T-helper 17 cell (primary cell): ENCODE measurements at places on chromosomes 5 and 9. TPM values are rescaled to one million over a fixed set of nuclear protein-coding genes. Genes with fewer than 3 reads are reported as not detected.

- no peak for DNase-seq
Measured at GRCh38 chr5:50807661-50808060, 141.2 kb downstream of the PARP8 start.

DNA sequence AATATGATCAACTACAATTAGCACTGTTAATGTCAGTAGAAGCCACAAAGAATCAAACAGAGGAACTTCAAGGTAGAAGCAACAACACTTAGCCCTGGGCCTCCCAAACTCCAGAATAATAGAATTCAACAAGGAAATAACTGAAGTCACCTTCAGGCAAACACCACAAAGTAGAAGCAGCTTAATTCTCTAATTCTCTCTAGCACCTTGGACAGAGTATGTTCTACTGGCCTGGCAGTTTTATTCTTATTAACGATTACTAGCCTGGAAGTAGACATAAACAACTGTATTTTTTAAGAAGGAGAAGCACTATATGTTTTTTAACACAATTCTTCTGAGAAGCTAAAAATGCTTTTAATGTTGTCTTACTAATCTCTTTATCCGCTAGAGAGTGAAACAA is 911.9 kb downstream of the DTWD2 start:
- no peak for DNase-seq

DNA sequence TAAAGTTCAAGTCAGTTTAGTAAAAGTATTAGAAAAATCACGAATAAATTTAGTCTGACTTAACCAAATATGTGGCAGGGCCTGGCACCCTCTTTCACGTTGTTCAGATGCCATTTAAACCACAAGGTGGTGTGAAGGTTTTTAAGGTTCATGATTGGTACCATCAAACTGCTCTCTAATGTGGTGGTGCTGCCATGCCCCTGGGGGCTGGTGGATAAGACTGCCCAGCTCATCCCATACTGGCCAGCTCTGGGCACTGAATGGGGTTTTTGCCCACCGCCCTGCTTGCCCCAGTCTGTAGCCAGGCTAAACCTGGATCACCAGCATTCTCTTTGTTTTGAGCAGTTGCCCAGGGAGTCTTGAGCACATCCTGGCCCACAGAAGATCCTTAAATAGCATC is 159.3 kb downstream of the GABBR2 start:
- DNase-seq: no peak

DNA sequence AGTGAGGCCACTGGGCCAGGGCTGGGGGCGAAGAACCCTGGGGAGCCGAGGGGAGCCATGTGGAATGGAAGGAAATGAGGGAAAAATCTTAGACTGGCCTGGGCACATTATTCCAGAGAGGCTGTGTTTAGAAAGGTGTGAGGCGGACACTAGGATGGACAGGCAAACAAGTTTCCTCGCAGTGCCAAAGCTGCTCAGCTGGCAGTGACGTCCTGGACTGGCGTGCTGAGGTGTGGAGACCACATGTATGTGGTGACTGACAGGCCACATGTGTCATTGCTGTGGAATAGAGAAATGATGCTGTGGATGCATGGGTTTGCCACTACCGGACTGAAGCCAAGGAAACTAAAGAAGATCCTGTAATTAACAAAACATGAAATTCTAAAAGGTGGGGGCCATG is 42.6 kb downstream of the RASEF start:
- DNase-seq: no peak

DNA sequence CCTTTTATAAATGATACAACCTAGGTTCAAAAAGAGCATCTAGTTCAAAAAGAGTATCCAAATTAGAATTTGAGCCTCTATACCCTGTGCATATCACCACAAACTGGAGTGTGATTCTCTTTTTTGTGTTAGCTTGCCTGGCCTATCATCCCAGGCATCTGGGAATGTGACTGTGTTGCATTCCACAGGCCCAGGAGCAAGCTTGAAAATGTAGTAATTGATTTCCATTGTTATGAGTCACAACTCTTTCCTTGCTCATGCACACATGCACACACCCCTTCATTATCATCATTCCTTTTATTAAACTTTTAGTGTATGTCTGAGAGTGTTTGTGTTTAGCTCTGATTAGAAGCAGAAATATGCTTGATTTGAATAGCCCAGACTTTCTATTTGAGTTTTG is 75.2 kb downstream of the FCHO2 start:
- DNase-seq: no peak

DNA sequence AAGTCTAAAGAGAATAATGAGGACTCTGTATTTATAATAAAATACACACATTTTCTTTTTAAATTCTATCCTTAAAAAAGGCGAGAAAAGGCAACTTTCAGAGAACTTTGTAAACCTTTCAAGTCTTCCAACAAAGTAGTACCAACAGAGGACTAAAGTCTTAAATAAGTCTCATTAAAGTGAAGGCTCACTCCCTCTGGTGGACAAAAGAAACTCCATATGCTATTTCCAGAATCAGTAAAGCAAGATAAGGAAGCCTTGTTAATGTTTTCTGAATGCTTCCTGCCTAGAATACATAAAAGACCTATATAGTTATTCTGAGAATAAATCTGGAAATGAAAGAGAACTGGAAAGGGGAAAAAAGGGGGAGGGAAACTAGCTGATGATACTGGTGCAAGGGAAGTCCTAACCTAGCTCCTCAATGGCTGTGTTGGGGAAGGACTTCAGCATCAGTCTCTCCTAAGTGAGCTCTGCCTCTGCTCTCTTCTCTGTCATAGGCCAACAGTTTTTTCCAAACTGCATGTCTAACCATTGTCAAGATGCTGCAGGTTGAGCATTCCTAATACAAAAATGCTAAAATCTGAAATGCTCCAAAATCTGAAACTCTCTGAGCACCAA is 7.2 kb downstream of the HMGCS1 start:
- no peak for DNase-seq

DNA sequence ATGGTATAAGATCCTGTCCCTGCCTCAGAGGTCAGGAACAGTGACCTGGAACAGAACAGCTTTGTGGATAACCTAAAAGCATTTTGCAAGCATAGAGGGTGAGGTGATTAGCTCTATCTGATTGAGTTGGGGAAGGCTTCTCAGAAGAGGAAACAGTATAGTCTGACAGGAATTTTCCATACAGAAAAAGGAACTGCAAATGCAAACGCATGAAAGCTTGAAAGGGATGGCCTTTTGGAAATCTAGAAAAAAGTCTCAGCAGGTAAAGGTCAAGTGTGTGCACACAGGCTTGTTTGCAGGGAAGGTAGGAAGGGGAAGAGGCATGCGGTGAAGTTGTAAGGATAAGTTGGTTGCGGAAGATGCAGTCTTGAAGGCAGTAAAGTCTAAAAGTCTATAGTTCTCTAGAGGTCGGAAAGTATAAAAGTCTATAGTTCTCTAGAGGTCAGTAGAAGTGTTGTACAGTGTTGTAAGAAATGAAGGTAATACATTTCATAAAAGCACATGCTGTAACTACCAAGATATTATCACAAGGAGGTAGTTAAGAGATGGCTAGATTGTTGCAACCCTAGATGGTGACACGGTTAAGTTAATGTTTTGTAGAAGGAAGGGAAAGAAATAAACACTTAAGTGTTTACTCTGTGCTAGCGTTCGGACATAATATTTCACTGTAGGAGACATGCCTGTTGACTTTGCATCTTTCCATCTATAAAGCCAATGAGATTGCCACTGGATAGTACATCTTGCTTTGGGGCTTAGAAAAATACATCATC is 16.7 kb upstream of the HSPB3 start:
- DNase-seq: no peak

- DNase-seq: no peak
Measured at GRCh38 chr9:27365707-27366376, 68.9 kb upstream of the EQTN start.

GRCh38 chr9:36092509-36093215 is 43.9 kb upstream of the GLIPR2 start:
- DNase-seq: no peak

DNA sequence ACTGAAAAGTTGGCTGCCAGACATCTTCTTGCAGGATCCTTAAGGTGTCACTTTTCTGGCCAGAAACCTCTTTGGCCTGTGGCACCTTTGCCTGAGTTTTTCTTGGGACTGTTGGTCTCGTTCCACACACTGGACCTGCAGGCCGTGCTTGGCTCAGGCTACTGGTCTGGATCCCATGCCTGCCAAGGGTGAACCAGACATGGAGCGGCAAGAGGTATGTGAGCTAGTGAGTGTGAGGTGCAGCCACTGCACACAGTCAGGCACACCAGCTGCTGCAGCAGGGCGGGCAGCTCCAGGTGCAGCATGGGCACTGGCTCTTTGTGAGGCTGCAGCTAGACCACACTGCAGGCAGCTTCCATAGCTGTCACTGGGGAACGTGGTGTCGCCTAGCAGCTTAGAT is 47.9 kb downstream of the NDUFAF2 start:
- DNase-seq: no peak

DNA sequence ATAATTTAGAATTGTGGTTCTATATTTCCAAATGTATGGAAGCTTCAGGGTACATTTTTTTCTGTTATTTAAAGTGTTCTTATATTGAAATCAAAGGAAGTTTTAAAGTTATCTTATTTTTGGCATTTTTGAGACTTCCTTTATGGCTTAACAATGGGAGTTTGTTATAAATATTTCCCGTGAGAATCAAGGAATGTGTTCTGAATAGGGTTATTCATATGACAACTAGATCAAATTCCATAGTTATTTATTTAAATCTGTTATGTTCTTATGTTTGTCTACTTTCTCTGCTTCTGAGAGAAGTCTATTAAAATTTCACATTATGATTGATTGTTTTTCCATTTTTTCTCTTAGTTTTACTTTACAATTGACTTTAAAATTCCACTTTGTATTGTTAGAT is 135.1 kb downstream of the ADAMTS16 start:
- DNase-seq: no peak

DNA sequence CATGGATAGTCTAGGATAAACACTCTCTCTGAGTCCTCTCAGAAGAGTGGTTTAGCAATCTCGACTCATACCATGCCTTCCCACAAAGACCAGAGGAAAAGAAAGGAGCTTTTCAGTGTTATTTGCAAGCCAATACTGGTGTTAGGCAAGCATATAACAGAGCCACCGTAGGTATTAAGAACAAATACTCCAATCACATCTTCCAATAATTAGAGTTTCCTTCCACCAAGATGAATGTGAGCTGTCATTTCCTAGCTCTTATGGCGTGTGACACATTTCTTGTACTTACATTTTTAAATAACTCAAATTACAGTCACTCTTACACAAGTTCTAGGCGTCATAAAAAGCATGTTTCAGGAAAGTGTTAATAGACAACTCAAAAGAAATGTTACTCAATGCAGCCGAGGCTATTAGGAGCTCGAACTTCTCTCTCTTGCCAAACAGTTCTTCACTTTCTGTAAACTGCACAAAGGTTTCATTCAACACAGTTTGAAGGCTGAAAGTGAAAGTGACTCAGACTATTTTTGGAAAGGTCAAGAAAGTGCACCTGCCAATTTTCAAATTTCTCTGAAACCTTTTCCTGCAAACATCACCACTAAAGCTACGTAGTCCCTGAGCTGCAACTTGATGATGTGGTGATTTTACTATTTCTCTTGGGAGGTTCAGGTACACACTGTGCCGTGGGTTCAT is 153.8 kb downstream of the AUH start:
- no peak for DNase-seq

DNA sequence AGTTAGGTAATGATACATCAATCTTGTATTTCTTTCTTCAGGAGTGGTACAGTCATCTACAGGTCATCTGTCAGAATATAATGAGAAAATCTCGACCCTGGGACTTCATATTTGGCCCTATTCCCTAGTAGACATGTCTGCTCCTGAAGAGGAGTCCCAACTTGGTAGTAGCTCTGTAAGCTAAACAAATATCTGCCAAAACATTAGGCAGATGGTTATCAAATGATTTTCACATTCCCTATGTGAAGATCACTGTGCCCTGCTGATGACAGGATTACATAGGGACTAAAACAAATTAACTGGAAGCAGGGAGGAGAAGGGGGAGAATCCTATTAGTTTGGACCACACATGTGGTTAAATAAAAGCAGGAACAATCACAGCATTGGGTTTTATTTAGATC is 138.6 kb upstream of the NFIB start:
- DNase-seq: no peak

- DNase-seq: no peak
Measured at GRCh38 chr9:133251773-133252172, 23.2 kb downstream of the ABO start.

GRCh38 chr9:87725900-87726709 is at the start of gene CTSL:
Gene CTSL, plus strand, starts transcription at chr9:87726119. Its CDS starts 1,485 bp downstream, at chr9:87727604.
- DNase-seq: no peak

DNA sequence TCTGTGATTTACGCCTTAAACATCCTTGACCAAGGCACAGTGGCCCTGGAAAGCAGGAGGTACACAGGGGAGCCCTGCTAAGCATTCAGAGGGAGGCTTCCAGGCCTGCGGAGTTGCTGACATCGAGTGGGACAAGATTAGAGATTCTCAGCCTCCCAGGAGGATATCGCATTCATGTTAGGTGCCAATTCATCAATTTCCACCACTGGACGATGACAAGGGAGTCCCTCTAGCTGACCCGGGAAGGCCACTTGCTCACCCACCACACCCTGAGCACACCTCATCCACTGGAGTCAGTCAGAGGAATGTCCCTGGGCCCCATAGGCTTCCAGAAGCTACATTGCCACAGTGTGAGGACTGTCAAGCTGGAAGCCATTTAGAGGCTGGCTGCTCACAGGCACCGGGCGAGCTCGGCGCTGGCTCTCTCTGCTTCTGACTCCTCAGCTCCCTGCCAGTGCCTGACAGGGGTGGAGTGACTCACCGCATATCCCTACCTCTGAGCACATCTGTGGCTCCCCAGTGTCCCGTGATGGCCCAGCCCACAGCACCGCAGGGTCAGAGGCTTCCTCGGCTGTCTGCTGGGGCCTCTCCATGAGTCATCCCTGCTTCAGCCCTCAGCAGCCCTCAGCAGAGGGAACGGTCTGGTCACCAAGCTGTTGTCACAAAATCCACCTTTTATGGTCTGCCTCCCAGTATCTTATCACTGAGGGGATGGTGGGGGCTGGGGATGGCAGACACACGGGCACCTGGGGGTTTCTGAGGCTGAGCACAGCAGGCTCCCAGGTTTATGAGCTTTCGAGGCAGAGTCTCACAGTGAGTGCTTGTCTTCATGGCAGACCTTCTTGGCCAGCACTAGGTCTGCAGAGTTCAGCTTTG is 117.5 kb downstream of the ZNF608 start:
- no peak for DNase-seq

DNA sequence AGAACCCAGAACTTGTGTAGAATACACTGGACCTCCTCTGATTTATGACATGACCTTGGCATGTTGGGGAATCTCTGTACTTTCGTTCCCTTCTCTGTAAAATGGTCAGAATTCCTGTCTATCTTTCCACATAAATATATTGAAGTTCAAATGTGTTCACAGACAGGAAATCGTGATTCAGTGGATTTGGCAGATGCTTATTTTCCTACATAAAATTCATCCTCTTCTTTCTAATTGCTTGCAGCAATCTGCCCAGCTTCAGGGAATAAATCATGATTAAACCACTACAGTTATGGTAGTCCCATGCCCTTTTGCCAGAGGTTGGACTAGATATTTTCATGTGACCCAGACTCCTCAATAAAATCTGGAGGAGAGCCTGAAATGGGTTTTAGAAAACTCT is 52.1 kb upstream of the ARL15 start:
- DNase-seq: no peak

RNF38 gene
- total RNA-seq: 94.4 TPM

PDLIM4 gene
- total RNA-seq: not detected

PCDHGB4 gene
- total RNA-seq: 0.08 TPM

MRPL22 gene
- 24.3 TPM for total RNA-seq

SELENOP gene
- total RNA-seq: not detected

SPAG8 gene
- 0.97 TPM for total RNA-seq

TRIP13 gene
- total RNA-seq: 2.6 TPM

CTNND2 gene
- 1.6 TPM for total RNA-seq

SLC34A1 gene
- 0.40 TPM for total RNA-seq
